GM18507 (cell line): ENCODE measurements at places on chromosomes 12 and 14.
A peak's percentile ranks its signal among the peaks of the same experiment; 100 is the strongest.

GRCh38 chr12:83408146-83408545 lies 721.4 kb downstream of the TMTC2 start:
- no peak for DNase-seq

DNA sequence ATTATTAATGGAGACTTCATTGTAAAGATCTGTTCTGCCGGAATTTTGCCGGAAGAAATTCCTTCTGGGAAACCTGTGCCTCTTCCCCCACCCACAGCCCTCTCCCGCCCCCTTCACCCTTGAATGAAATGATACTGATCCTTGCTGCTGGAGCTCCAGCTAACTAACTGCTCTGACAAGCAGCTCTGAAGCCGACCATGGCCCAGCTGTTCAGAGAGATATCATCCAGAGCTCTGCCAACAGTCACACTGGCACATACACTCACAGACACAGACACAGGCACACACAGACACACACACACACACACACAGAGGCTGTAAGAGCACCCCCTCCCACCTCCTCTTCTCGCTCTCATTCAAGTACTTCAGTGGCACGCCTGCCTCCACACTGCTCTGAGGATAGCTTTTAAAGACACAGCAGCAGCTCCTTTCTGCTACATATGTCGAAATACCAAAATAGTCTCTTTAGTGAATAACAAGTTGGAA lies 88.6 kb downstream of the R3HDM2 start:
- no peak for DNase-seq

GRCh38 chr14:100092832-100093231 lies 27.6 kb downstream of the EVL start:
- no peak for DNase-seq

GRCh38 chr12:99343960-99344359 lies 303.6 kb upstream of the GARIN6 start:
- DNase-seq: no peak

- no peak for DNase-seq
These were observed 303.3 kb upstream of the TMPO start for GRCh38 chr12:98211909-98212695.

- no peak for DNase-seq
These were observed 421.9 kb downstream of the LRFN5 start for GRCh38 chr14:42028607-42029006.

- no peak for DNase-seq
These were observed 1330.4 kb downstream of the SLC16A7 start for GRCh38 chr12:60926256-60926655.

GRCh38 chr12:84599539-84599938 lies 313.1 kb downstream of the SLC6A15 start:
- no peak for DNase-seq

DNA sequence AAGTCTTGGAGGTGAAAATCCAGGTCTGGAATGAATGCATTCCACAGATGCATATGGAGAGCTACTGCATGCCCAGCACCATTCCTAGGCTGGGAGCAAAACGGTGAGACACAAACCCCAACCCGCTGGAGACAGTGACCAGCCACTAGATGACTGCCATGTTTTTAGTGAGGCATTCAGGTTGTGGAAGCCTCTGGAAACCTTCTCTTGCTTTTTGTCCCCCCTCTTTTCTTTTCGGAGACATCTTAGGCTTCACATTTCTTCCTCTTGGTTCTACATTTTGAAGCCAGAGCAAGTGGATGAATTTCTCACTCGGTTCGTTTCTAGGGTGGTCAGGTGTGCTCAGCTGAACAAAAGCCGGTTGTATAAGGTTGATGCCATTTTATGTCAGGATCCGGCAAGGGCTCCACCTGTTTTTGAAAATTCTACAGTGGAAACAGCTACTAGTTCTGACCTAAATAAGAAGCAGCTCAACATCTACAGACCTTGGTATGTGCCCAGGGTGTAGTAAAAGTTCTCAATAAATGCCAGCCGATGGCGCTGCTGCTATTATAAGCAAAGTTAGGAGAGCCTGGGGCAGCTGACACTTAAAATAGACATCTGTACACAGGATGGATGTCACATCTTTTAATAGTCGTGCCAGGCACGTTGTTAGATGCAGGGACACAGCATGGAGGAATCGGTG lies 1.8 kb upstream of the ZNF839 start:
- no peak for DNase-seq

DNA sequence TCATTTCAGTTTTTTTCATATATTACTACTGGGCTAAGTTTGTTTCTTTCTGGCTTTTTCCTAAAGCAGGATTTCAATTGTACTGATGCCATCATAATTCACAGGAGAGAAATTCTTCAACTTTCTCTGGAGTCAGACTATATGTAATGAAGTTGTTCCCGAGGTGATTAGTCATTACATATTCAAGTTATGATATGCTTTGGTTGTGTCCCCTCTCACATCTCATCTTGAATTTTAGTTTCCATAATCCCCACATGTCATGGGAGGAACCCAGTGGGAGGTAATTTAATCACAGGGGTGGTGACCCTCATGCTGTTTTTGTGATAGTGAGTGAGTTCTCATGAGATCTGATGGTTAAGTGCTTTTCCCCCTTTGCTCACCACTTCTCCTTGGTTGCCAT lies 227.5 kb upstream of the LRIG3 start:
- DNase-seq: no peak

DNA sequence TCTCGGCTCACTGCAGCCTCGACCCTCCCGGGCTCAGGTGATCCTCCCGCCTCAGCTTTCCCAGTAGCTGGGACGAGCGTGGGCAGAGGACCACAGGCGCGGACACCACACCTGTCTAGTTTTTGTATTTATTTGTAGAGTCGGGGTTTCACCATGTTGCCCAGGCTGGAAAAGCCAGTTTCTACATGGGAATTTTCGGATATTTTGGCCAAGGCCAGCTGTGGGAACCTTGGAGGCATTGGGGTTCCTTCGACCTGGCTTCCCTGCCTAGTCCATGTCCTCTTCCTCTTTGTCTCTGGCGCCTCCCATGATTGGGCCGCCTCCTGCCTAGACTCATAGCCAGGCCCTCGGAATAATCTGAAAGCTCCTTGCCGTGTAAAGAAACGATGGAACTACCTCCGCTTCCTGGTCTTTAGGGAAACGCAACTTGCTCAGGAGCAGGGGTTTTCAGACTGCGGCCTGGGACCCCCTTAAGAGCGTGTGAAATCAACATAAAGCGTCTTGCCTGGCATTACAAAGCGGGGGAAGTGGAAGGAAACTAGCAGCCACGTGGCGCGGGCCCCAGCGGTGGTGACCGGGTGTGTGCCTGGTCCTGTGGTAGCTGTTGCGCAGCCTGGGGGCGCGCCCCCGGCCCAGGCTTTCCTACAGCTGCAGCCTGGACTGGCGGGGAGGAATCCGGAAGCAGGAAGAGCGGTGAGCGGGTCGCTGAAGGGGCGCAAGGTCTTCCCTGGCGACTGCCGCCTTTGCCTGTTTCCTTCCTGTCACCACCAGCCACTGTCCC lies 1.4 kb upstream of the HSP90AA1 start:
- peak; percentile 33 for DNase-seq

DNA sequence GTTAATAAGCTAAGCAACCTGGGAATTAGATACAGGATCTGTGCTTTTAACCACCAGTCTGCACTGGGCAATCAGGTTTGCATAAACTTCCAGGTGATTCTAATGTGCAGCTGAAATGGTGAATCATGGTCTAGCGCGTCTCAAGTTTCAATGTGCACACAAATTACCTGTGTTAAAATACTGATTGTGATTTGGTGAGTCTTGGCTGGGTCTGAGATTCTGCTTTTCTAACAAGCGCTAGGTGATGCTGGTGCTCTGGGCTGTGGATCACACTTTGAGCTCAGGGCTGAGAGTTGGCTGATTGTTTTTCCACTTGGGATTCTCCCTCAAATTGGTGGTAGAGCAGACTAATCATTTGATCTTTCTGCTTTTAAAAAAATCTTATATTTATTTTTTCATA lies 124.8 kb downstream of the C12orf75 start:
- no peak for DNase-seq

DNA sequence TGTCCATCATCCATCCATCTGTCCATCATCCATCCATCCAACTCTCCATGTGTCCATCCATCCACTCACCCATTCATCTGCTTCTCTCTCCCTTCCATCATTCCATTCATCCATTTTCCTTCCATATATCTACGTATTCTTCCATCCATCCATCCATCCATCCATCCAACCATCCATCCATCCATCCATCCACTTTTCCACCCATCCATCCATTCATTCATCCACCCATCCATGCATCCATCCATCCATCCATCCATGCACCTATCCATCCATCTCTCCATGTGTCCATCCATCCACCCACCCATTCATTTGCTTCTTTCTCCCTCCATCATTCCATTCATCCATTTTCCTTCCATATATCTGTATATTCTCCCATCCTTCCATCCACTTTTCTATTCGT lies 214.0 kb upstream of the RTL1 start:
- no peak for DNase-seq

- no peak for DNase-seq
These were observed 2.2 kb downstream of the TMEM106C start for GRCh38 chr12:47965581-47965980.

DNA sequence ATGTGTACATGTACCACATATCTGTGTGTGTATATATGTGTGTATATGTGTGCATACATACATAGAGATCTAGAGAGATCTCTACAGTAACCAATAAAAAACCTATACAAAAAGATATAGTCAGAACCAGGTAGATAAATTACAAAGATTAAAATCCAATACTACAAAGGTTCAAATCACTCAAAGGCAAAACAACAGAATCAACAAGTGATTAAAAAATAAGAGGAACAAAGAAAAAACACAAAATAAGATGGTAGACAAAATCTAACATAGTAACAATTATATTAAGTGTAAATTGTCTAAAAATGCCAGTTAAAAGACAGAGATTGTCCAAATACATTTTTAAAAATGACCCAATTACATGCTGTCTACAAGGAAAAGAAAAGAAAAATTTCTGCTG lies 83.6 kb downstream of the R3HDM2 start:
- DNase-seq: no peak

- DNase-seq: no peak
These were observed 4.7 kb downstream of the CHGA start for GRCh38 chr14:92927349-92928257.

DNA sequence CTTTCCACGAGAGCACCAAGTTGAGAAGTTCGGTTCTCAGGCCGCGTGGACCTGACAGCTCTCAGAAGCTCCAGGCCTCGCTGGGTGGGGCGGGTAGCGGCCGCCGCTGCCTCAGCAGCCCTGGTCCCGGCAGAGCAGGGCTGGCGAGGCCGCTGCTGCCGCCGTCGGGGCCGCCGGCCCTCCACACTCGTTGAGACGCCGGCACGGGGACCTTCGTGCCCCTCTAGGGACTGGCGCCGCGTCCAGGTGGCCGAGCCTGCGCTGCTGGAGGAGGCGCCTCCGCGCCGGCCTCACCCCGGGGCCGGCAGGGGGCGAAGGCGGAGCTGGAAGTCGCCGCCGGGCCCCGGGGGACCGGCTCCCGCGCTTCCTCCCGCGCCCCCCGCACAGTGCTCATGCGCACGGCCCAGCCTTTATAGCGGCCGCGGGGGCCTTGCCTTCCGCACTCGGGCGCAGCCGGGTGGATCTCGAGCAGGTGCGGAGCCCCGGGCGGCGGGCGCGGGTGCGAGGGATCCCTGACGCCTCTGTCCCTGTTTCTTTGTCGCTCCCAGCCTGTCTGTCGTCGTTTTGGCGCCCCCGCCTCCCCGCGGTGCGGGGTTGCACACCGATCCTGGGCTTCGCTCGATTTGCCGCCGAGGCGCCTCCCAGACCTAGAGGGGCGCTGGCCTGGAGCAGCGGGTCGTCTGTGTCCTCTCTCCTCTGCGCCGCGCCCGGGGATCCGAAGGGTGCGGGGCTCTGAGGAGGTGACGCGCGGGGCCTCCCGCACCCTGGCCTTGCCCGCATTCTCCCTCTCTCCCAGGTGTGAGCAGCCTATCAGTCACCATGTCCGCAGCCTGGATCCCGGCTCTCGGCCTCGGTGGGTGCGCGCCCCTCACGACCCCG lies at the start of gene COCH:
TSS of gene COCH (plus strand) at position 440 of the 879 bp plus-strand sequence. CDS start at position 820, 380 bp downstream.
- DNase-seq: peak; percentile 68

DNA sequence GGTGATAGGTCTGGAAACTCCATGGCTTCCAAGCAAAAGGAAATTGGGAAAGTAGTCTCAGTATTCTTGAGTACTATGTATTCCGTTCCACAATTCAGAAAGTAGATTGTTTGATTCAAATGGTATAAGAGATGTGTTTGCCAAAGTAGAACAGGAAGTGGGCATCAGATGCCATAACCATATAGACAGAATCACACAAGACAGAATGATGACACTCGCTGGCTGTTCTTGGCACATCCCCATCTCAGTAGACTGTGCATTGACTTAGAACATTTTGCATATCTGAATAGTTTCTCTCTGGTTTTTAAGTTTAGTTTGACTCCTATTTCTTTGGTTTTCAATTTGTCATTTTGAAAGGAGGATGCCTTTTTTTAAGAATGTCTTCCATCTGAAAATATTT lies 221.1 kb upstream of the RGS6 start:
- DNase-seq: no peak

DNA sequence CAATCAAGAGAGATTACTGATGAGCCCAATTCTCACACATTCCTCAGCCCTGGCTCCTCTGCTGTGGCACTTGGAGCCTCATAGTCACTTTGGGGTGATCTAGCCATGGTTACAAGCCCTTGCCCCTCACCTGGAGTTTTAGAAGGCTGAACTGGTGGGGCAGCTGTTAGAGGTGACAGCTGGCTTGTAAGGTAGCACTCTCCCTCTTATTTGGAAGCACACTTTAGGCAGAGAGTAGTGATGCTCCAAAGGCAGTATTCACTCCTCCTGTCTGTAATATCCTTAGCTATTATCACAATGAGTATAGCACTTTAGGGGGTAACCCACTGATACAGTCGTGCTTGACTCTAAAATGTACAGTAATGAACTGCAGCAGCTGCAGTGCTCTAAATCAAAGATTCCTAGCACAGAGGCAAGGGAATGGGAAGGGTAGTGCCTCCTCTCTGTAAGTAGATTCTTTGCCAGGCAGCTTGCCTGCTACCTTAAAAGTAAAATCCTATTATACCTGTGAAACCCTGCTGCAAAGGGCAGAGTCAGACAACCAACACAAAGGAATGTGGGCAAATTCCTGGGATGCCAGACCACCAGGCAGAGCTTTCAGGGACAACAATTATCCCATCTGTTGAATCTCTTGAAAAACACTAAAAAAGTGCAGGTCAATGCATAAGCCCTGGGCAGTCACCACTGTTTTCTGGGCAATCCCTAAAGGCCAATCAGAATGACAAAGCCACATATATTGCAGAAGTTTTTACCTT lies 336.3 kb downstream of the NOVA1 start:
- no peak for DNase-seq

- DNase-seq: no peak
These were observed 23.5 kb downstream of the FGF23 start for GRCh38 chr12:4356041-4356327.

DNA sequence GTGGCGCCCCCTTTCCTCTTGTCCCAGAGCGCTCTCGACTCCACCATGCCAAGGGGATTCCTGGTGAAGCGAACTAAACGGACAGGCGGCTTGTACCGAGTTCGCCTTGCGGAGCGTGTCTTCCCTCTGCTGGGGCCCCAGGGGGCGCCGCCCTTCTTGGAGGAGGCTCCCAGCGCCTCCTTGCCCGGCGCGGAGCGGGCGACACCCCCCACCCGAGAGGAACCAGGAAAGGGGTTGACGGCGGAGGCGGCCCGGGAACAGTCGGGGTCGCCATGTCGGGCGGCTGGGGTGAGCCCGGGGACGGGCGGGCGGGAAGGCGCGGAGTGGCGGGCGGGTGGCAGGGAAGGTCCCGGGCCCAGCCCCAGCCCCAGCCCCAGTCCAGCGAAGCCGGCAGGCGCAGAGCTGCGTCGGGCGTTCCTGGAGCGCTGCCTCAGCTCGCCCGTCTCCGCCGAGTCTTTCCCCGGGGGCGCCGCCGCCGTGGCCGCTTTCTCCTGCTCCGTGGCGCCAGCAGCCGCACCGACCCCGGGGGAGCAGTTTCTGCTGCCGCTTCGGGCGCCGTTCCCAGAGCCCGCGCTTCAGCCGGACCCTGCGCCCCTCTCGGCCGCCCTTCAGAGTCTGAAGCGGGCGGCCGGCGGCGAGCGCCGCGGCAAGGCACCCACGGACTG lies 376 bp downstream of the INSM2 start:
- DNase-seq: no peak
